Liver (tissue), 10 donors: ENCODE measurements at places on chromosomes 3 and 15. TPM values are rescaled to one million over a fixed set of nuclear protein-coding genes. Genes with fewer than 3 reads are reported as not detected.

CSTA gene
- polyA plus RNA-seq: 3.2 TPM

DNA sequence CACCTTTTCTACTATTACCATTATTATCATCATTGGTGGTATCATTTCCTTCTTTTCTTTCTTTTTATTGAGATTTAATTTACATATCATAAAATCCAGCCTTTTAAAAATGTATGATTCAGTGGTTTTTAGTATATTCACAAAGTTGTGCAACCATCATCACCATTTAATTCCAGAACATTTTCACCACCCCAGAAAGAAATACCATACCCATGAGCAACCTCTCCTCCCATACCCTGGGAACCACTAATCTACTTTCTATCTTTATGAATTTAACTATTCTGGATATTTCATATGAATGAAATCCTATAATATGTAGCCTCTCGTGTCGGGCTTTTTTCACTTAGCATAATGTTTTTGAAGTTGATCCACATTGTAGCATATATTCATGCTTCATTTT lies 29.1 kb downstream of the AAGAB start:
- DNase-seq: no peak

CFAP91 gene
- polyA plus RNA-seq: 0.48 TPM

DNA sequence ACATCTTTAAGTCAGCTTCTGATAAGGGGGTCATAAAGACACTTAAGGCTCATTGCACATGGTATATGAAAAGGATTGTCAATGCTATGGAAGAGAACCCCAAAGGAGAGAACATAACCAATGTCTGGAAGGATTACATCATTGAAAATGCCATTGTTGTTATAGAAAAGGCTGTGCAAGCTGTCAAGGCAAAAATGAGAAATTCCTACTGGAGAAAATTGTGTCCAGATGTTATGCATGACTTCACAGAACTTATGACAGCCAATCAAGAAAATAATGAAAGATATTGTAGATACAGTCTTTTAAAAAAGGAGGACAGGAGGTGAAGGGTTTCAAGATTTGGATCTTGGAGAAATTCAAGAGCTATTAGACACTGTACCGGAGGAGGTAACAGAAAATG lies 96.3 kb upstream of the MBNL1 start:
- DNase-seq: no peak

DNA sequence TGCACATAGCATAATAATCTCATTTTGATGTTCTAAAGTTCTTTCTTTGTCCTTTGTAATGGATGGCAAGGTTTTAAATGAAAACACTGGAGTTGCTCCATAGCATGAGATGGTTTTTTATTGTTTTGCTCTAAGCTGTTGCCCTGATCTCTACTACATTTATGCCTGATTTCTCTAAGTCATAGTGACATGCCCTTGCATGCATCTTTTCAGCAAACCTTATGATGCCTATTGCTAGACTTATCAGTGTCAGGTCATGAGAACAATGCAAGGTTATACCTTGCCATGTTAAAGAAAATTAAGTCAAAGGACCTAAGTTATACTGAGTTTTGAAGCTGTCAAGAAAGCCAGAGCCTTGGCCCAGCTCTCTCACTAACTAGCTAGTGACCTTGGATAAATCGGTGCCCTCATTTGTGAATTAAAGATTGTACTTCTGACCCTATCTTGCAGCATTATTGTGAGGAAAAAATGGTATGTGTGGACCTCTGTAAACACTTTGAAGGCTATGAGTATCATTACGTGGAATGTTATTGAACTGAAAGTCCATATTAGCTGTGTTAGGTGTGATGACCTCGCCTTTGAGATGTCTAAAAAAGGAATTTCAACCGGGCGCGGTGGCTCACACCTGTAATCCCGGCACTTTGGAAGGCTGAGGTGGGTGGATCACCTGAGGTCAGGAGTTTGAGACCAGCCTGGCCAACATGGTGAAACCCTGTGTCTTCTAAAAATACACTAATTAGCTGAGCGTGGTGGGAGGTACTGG lies 256.4 kb upstream of the UBE2E1 start:
- no peak for DNase-seq

DNA sequence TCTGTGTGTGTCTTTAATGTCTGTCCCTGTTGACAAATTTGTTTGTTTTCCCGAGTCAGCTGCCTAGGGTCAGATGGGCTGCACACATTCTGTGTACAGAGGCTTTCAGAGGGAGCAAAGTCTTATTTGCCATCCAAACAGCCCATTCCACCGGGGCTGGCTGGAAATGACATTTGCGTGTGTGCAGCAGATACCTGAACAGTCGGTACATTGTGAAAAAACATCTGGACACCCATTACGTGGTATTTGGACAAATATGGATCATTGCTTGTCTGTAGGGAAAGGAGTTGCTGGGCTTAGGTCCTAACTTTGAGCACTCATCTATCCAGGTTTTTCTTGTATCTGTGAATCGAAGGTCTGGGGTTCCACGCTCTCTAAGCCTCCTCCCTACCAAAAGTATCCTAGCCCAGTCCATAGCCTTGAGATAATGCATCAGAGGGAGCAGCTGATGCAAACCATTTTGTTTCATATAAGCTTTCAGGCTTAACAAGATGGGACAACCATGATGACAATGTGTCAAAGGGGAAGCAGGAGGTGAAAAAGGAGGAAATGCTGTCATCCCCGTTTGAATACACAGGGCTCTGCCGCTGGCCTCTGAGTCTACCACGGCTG lies 22.2 kb upstream of the CMTM8 start:
- DNase-seq: peak; percentile 50

DNA sequence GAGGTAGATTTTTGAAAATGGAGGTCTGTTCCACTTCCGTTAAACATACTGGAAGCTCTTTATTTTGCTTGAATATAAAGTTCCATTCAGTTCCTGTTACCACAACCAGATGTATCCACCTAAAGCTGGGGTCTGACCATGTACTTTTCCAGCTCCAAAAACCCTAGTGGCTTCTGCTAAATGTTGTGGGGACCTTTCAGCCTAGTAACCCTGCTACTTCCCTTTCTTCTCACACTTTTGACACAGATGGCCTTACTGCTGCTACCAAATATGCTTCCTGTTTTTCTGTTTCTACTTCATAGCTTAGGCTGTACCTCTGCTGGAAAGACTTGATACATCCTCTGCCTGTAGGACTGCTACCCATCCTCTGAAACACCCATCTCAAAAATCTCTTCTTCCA lies 87.8 kb downstream of the COL6A6 start:
- no peak for DNase-seq

GRCh38 chr3:135272026-135272669 lies 477.1 kb downstream of the EPHB1 start:
- no peak for DNase-seq

GRCh38 chr3:464255-464654 lies 267.7 kb downstream of the CHL1 start:
- DNase-seq: no peak

- no peak for DNase-seq
Measured at GRCh38 chr3:27596334-27596841, 112.2 kb upstream of the SLC4A7 start.

DNA sequence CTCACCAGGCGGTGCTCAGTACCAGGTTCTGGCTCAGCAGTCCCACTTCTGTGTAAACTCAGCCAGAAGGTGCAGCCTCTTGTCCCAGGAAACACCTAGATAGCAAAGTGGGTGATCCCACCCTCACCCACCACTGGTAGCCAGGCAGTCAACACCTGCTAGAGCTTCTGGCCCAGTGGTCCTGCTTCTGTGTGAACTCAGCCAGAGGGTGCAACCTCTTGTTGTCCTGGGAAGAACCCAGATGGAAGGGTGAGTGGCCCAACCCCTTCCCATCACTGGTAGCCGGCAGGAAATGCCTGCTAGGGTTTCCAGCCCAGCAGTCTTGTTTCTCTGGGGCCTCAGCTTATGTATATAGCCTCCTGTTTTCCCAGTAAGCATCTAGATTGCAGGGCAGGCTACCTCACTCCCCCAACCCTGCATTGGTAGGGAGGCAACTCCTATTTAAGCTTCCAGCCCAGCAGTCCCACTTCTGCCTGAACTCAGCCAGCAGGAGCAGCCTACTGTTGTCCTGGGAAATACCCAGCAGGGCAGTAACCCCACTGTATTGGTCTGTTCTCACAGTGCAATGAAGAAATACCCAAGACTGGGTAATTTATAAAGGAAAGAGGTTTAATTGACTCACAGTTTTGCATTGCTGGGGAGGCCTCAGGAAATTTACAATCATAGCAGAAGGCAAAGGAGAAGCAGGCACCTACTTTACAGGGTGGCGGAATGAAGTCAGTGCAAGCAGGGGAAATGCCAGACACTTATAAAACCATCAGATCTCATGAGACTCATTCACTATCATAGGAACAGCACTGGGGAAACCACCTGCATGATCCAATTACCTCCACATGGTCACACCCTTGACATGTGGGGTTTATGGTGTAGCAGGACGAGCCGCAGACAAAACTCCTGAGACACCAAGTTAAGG lies 110.6 kb downstream of the DTWD1 start:
- DNase-seq: no peak

DNA sequence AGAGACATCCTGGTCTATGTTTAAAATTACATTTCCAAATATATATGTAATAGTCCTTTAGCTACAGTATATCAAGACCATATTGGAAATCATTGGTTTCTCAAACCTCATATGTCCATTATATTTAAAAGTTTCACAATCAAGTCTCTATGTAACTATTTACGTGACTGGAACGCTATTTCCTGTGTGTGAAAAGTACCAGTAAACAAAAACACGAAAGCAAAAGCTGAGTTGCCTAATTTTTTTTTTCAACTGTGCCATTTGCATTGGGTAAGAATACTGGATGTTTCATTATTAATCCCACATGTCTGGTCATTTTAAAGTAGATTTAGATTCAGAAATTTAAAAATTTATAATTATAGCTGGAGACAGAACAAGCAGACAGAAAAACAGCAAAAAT lies 381.4 kb downstream of the TBC1D5 start:
- DNase-seq: no peak

GHSR gene
- polyA plus RNA-seq: not detected

GRCh38 chr3:128707928-128708494 lies 18.0 kb upstream of the RAB7A start:
- no peak for DNase-seq

- DNase-seq: no peak
Measured at GRCh38 chr15:80662129-80662528, 33.0 kb upstream of the ABHD17C start.

THPO gene
- polyA plus RNA-seq: 14.4 TPM

DNA sequence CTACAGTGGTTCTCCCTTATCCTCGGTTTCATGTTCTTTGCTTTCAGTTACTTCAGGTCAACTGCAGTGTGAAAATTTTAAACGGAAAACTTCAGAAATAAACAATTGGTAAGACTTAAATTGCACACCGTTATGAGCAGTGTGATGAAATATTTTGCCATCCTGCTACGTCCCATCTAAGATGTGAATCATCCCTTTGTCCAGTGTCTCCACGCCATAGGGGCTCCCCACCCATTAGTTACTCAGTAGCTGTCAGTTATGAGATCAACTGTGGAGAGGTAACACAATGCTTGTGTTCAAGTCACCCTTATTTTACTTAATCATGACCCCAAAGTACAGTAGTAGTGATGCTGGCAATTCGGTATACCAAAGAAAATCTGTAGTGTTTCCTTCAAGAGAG lies 47.4 kb downstream of the TJP1 start:
- DNase-seq: no peak

TKT gene
- polyA plus RNA-seq: 18.1 TPM

DNA sequence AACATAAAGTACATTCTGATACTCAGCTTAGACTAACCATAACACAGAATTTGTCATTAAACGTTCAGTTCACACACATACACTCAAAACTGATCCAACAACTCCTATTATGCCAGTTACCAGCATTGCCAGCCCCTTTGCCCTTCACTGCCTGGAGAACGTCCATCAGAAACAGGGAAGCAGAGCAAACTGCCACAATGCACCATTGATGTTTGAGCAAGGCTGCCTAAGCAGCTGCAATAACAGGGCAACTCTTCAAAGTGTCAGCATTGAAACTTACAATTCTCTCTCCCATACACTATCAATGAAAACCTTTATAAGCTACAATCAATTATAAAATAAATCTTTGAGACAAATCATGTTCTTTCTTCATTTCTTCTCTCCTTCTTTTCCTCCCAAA lies 85.1 kb downstream of the ZBTB20 start:
- DNase-seq: no peak
